ENCODE measurements at places on chromosomes 2 and 18.

DNA sequence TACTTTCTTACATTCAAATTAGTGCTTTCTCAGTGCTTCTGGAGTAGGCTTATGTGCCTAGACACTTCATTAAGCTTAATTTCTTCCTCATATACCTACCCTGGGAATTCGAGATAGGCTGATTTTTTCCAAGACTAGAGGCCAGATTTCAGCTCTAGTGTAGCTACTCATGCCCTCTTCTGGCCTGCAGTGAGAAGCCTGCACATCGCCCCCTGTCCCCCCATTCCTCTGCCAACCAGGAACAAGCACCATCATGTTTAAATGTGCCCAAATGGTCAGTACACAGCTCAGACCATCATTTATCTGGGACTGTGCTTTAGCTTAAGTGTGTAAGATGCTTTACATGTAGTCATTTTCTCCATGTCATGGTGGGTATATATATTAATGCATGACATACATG lies 1218.8 kb upstream of the LRRTM1 start:
- no peak for DNase-seq

GRCh38 chr2:58101500-58101899 lies 54.9 kb downstream of the VRK2 start:
- no peak for DNase-seq

DNA sequence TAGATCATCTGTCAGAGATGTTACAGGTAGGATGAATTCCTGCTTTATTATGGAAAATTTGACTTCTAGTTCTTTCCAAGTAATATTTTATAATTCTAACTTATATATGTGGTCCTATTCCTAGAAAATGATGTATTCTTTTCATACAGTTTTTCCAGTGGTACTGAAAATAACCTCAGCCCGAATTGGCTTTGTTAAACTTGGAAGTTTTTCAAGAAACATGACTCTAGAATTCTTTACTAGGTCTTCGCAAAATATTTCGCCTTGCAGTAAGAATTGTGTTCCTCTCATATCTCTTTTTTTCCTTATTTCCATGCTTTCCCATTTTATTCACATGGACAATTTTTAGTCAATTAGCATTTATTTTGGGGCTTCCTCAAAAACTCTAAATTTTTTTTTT lies 60.5 kb downstream of the BMPR2 start:
- no peak for DNase-seq

DNA sequence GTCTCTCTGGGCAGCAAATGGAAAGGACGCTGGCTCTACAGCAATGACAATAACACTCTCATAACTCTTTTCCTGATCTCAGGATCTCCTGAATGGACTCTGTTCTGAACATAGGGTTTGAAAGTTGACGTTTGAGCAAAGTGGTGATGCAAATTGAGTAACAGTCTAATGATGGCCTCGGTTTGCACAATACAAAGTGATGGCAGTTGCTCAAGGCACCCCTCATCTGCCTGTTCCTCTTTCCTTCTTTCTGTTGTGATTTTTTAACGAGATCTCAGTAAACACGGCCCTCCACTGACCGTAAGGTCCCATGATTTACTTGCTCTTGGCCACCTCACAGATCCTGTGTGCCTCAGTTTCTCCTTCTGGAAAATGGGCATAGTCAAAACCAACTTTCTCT lies 303.6 kb downstream of the SLC8A1 start:
- no peak for DNase-seq

DNA sequence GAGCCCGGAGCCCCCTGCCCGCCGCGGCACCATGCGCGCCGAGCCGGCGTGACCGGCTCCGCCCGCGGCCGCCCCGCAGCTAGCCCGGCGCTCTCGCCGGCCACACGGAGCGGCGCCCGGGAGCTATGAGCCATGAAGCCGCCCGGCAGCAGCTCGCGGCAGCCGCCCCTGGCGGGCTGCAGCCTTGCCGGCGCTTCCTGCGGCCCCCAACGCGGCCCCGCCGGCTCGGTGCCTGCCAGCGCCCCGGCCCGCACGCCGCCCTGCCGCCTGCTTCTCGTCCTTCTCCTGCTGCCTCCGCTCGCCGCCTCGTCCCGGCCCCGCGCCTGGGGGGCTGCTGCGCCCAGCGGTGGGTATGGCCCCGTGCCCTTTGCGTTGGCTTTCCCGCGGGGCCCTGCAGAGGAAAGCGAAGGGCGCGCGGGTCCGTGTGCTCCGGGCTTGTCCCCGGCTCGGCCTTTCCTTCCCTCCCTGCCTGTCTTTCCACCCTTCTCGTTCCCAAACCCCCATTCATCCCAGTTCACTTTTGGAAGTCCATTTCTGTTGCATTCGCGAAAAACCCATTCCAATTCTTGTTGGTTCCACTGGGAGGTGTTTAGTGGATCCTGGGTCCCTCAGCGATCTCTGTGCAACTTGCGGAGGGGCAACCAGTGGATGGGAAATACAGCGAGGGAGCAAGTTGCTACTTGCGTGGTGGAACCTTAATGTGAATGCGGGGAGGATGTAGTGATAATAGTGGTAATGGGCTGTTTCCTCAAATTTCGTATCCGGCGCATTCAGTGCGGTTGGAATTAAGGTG lies 599 bp downstream of the ADAM23 start:
- DNase-seq: no peak

DNA sequence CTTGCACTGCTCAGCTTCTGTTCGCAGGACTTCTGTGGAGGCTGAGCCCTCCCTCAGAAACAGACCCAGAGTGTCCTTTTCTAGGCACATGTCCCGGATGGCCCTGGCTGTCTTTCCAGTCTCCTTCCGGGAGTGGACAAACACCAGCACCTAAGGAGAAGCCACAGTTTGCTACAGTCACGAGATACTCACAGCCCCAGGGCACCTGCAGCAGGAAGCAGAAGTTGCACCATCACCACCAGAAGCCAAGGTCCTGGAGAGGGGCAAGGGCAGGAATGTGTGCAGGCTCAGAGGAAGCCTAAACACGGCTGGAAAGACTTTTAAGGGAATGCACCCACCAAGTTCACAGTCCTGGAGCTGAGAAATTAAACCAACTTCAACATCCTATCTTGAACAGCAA lies 13.6 kb downstream of the SNRNP200 start:
- no peak for DNase-seq

DNA sequence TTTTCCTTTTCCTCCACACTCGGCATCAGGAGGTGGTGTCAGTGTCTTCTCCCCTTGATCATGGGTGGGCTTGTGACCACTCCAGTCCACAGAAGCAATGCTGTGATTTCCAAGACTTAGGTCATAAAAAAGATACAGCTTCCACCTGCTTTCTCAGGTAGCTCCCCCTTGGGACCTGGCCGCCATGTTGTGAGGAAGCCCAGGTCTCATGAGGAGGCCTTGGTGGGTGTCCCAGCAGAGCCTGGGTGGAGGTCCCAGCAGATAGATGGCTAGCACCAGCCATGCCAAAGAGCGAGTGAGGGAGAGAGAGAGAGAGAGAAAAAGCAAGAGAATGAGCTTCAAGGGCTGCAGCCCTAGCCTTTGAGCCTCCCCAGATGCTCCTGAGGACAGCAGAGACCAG lies 16.0 kb downstream of the SLC66A2 start:
- DNase-seq: no peak

- no peak for DNase-seq
Measured at GRCh38 chr2:85368921-85369320, 14.4 kb downstream of the ELMOD3 start.

- no peak for DNase-seq
Measured at GRCh38 chr18:49646873-49647272, 85.0 kb downstream of the LIPG start.

DNA sequence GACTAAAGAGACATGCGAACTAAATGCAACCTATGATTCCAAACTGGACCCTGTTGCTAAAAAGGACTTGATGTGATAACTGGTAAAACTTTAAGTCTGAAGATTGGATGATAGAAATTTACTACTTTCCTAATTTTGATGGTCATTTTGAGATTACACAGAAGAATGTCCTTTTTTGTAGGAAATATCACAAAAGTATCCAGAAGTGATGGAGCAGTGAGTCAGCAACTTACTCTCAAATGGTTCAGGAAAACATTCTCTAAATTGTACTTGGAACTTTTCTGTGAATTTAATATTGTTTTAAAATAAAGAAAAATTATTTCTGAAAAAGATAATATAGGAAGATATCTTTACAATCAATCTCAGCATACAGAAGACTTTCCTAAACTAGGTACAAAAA lies 19.9 kb downstream of the MBOAT2 start:
- DNase-seq: no peak

GRCh38 chr18:34222307-34223163 lies 2.2 kb downstream of the NOL4 start:
- DNase-seq: no peak

- DNase-seq: no peak
Measured at GRCh38 chr2:63378589-63378988, 209.7 kb downstream of the WDPCP start.

GRCh38 chr2:29000481-29000880 lies 19.4 kb downstream of the TOGARAM2 start:
- no peak for DNase-seq

DNA sequence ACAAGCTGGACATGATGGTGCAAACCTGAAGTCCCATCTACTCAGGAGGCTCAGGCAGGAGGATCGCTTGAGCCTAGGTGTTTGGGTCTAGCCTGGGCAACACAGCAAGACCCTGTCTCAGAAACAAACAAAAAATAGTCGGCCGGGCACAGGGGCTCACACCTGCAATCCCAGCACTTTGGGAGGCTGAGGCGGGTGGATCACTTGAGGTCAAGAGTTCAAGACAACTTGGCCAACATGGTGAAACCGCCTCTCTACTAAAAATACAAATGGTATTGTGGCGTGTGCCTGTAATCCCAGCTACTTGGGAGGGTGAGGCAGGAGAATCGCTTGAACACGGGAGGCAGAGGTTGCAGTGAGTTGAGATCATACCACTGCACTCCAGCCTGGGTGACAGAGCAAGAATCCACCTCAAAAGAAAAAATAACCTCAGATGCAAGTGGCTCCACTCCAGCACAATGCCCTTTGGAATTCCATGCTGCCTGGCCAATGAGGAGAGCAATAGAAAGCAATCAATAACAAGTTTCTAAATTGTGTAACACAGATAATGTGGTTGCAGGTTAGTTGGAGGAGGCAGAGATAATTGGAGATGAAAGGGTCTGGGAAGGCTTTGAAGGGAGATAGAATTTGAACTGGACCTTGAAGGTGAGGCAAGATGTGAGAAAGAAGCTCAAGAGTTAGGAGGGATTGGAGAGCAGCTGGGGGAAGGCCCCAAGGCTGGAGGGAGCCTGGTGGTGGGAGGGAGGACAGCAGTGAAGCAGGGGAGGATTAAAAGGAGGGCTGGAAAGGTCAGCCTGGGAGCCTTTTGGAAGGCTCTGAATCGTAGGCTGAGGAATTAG lies 6.0 kb downstream of the TTC31 start:
- no peak for DNase-seq

- no peak for DNase-seq
Measured at GRCh38 chr2:54681416-54681815, 42.0 kb upstream of the EML6 start.

- no peak for DNase-seq
Measured at GRCh38 chr18:5207471-5208150, 10.6 kb upstream of the AKAIN1 start.

- no peak for DNase-seq
Measured at GRCh38 chr2:224670203-224670602, 46.0 kb downstream of the CCDC195 start.

DNA sequence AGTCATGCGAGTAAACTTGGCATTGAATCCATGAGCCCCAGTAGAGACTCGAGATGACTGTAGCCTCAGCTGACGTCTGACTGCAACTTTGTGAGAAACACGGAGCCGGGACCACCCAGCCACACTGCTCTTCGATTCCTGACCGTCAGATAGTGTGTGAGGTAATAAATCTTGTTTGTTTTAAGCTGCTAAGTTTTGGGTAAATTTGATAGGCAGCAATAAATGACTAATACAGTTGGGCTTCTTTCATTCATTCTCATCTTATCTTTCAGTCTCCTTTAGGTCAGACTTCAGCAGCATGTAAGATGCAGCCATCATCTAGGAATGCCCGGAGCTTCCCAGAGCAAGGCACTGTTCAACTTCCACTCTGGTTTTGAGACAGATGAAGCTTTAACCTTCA lies 8.0 kb upstream of the KLHL29 start:
- DNase-seq: no peak

All from activated naive CD4-positive, alpha-beta T cell (primary cell).